ENCODE measurements at places on chromosomes 1 and 21.

- peak; percentile 64 for DNase-seq
These were observed 22.7 kb downstream of the UTP25 start for GRCh38 chr1:209850342-209850979.

DNA sequence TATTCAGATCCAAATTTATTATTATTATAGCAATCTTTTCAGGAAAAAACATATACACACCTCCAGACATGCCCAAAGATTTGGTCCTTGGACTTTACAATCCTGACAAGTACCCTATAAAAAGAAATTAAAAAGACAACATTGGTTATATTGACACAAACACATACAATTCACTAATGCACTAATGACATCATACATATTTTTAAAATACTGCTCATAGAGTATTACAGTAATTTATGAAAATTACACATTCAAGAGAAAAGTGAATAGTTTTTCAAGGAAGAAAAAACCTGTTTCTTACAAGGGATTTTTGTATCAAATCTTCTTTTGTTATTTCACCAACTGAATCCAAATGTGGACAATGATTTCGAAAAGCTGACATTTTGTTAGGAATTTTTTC is 18.3 kb downstream of the USP33 start:
- DNase-seq = no peak

GRCh38 chr21:41240040-41240439 is 72.1 kb downstream of the BACE2 start:
- DNase-seq = no peak

GRCh38 chr1:38451541-38451993 is 405.0 kb upstream of the POU3F1 start:
- peak; percentile 87 for DNase-seq

DNA sequence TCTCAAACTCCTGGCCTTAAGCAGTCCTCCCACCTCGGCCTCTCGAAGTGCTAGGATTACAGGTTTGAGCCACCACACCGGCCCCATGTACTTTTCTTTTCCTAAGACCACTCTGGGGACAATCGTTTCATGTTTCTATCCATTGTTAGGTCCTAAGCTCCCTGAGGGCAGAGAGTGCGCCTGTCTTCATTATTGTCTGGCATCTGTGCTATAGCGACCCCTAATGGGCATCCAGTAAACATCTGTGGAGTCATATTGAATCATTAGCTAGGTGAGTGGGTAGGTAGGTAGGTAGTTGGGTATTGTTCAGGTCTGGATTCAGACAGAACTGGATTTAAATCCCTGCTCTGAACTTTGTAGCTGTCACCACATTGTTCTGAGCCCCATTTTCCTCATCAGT is 66.1 kb downstream of the TMEM53 start:
- DNase-seq = peak; percentile 44

- DNase-seq = peak; percentile 39
These were observed 57.9 kb downstream of the FMN2 start for GRCh38 chr1:240149484-240150094.

DNA sequence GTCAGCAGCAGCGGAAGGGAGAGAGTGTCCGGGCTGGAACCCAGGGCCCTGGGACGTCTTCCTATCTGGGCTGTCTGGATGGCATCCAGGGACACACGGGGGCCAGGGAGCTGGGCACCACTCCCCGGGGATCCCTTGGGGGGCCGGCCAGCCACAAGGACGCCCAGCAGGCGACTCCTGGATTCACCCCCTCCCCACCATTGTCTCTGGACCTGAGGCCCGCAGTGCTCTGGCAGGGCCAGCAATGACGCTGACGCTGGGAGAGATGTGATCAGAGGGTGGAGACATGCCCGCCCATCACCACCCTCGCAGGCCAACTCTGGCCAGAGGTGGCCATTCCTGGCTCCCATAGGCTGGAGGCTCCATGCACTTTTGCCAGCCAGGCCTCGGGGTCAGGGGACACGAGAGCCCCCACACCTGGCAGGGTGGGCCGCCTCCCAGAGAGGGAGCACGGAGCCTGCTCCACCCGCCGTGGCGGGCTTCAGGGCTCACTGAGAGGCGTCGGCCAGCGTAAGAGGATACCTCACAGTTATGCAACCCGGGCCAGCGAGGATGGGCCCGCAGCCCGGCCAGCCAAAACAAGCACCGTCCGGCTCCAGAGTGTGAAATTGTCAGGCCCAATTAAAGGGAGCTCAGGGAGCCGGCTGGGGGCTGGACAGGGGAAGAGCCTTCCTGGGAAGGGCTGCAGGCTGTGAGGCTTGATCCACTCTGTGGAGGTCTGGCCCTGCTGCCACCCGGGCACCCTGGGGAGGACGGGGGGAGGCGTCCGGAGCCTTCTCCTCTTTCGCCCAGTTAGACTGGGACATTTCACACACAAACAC is 10.3 kb downstream of the ACTRT2 start:
- DNase-seq = no peak

- no peak for DNase-seq
These were observed 467.6 kb upstream of the ZRANB2 start for GRCh38 chr1:71548398-71548890.

DNA sequence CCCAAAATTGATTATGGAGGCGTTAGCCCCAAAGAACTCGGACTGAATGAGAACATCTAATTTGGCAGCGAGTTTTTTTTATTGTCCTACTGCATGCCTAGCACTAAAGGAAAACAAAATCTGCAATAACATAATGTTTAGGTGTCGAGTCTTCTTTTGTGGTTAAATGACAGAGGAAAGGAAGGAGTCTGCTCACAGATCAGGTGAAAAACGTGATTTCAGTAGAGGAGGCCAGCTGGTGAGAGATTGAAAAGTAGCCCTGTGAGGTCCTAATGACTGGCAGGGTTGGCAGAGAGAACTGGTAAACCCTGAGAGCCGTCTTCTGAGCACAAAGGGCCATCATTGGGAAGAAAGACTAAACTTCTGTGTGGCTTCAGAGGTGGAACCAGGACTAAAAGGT is 24.2 kb downstream of the WDTC1 start:
- no peak for DNase-seq

DNA sequence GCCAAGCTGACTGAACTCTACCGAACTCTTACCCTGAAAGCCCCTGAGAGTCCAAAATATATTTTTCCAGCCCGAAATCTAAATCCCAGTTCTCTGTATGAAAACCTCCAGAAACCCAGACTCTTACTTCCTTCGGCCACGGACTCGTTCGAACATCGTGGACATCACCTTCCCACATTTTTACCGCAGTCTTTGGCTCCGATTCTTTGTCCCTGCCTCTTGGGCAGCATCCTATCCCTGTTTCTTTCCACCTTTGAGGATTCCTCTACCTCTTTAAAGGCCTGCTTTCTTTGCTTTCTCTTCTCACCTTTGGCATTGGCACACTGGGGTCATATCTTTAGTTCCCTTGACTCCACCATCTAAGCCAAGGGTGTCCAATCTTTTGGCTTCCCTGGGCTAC is 932 bp upstream of the USP24 start:
- no peak for DNase-seq

DNA sequence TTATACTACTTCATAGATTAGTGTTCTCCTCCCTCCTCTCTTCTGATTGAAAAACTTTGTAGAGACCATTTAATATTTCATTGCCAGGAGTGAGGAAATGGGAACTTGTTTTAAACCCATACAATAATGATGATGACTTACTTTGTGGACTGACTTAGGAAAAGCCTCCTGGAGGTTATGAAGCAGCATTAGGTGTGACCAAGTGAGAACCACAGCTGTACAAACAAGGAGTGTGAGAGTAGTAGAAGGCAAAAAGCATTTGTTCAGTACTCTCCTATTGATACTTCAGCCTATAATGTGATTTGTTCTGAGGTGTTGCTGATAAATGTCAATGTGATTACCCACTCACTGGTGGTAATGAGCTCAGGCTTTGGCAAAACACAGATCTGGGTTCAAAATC is 8.4 kb downstream of the TIPRL start:
- no peak for DNase-seq

DNA sequence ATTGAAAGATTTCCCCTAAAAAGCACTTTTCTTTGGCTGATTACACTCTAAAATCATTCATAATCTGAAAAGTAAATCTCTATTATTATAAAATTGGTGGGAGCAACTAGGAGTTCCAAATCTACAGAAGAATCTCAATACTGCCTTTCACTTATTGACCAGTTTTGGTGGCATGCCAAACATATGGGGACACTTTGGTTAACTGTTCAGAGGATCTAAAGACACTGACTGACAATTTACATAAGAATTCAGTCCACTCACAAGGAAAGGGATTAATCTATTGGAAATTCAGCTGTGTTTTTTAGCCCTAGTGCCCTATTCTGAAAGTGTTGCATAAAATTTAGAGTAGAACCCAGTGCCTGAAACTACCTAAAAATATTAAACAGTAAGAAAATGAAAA is 113.6 kb downstream of the LRRC40 start:
- DNase-seq = no peak

DNA sequence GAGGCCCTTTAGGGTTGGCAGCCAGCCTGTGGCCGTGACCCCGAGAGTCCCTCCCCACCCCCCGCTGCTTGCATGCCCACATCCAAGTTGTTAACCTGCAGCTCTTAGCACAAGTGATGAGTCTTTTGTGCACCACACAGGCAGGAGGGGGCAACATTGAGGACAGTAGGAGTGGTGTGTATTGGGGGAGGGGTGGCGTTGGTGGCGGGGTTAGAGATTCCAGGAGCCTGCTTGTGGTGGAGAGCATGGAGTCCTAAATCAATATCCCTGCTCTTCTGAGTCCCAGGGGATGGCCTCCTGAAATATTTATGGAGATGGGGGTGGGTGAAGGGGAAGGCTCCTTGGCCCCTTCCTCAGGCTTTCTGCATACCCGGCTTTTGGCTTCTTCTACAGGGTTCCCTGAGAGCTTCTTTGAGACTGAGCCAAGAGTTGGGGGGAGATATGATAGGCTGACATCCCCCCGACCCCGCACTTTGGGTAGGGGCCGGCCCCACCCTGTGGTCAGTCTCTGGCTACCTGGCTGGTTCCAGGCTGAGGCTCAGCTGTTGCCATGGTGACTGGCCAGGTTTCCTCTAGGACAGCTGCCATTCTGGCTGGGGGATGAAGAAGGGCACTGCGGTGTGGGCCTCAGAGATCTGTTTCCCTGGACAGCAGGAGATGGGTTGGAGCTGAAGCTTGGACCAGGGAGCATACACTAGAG is 5.0 kb downstream of the CHRNB2 start:
- DNase-seq = peak; percentile 49

DNA sequence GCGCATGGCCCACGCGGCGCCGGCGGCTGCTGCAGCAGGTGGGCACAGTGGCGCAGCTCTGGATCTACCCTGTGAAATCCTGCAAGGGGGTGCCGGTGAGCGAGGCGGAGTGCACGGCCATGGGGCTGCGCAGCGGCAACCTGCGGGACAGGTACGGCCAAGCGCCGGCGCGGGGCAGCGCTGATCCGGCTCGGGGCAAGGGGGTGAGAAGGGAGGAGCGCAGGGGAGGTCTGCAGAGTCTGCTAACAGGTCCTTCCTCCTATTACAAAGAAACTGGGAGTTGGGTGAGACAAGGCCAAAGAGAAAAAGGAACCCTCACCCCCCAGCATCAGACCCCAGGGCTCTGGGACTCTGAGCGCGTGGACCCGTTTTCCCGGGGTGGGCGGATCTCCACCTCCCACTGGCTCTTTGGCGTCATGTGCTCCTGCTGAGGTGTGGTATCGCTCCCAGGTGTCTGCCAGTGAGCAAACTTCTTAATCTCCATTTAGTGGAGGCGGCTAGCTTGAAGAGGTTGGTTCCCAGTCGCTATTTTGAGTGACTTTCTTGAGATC is 431 bp downstream of the MTARC1 start:
- peak; percentile 79 for DNase-seq

DNA sequence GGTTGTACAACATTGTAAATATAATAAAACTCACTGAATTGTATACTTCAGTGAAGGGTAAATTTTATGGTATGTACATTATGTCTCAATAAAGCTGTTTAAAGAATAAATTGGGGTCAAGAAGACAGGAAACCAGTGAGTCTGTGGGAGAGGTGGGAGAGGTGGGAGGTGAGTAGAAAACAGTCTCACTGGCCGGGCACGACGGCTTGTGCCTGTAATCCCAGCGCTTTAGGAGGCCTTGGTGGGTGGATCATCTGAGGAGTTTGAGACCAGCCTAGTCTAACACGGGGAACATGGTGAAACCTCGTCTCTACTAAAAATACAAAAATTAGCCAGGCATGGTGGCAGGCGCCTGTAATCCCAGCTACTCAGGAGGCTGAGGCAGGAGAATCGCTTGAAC is 4.2 kb downstream of the MTMR11 start:
- no peak for DNase-seq

GRCh38 chr1:53934170-53934765 is 11.2 kb downstream of the IFT25 start:
- no peak for DNase-seq

- DNase-seq = no peak
These were observed 4.1 kb downstream of the ILDR2 start for GRCh38 chr1:166971252-166971651.

GRCh38 chr1:38541223-38541622 is 318.3 kb downstream of the RRAGC start:
- DNase-seq = peak; percentile 39

- DNase-seq = no peak
These were observed 364.6 kb upstream of the PROX1 start for GRCh38 chr1:213623064-213623581.

DNA sequence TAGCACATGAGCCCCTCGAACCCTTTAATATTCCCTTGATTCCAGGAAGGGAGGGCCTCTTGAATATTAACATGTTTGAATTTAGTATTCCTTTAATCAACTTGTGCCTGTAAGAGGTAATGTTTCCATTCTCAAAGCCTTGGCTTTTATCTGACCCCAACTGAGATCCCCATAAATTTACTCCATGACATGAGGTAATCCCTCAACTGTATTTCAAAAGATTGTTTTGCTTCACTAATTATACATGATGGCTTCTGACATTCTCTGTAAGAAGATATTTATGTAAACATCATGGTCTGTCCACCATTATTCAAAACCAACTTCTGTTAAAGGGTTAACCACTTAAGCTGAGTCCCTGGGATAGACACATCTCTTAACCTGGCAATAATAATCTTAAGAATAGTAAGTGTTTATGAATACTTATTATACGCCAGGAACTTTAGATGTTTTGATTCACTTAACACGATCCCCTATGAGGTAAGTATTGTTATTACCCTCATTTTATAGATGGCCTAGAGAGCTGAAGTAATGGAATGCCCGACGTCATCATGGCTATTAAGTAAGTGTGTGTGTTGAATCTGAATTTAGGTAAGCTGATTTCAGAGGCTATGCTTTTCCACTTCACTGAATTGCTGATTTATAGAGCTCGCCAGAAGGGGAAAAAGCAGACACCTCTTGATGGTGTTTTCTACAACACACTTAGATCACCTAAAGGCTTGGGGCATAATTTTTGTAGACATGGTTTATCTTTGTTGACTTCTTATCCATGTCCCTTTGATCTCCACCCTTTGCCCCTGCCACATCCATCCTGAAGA is 11.1 kb downstream of the KRTAP19-1 start:
- DNase-seq = no peak

GRCh38 chr1:113983391-113983790 is 4.1 kb downstream of the OLFML3 start:
- DNase-seq = no peak

All from mesendoderm (in vitro differentiated cells).